Activated CD4-positive, alpha-beta memory T cell treated with anti-CD3 and anti-CD28 coated beads for 36 hours (primary cell): ENCODE measurements at places on chromosomes 4 and X.

- no peak for DNase-seq
These were observed 111.1 kb downstream of the CFAP299 start for GRCh38 chr4:80446664-80447063.

- DNase-seq: no peak
These were observed at the start of gene FGF13 for GRCh38 chrX:138711399-138712347. FGF13 (minus strand) TSS chrX:138711717; CDS start chrX:138711003, 714 bp downstream.

DNA sequence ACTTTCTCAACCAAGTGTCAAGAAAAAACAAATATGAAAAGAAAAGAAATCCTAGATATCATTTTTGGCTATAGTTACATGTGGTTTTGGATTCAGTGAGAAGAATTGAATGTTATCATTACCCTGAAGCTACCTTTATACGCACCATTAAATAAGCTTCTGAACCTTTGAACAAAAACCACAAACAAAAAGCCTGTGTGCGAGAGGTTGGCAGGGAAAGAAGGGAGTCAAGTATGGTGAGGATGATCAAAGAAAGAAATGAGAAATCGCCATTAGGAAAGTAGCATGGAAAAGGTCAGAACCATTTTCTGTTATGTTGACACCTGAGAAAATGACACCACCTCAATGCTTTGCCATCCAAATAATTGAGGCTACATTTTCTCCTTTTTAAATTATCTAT lies 1.2 kb upstream of the SLC7A11 start:
- DNase-seq: no peak

DNA sequence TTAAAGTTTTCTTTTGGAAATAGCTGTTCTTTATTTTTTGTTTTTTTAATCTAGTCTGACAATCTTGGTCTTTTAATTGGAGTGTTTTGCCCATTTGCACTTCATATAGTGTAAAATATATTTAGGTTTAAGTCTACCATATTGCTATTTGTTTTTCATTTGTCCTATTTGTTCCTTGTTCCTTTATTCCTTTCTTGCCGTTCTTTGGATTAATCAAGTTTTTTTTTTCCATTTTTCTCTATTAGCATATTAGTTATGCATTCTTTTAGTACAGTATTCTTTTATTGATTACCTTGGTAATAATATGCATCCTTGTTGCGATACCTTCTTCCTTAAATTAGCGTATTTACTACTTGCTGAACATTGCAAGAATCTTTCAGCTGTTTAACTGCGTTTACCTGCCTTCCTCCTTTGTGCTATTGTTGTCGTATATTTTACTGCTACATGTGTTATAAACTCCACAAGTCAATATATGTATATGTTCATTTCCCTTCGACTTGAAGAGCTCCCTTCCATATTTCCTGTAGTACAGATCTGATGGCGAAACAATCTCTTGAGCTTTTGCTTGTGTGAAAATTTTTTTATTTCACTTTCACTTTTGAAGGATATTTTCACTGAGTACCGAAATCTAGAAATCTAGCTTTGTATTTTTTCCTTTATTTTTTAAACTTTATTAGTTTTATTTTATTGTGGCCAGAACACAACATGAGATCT lies 23.9 kb upstream of the RNF212 start:
- no peak for DNase-seq

DNA sequence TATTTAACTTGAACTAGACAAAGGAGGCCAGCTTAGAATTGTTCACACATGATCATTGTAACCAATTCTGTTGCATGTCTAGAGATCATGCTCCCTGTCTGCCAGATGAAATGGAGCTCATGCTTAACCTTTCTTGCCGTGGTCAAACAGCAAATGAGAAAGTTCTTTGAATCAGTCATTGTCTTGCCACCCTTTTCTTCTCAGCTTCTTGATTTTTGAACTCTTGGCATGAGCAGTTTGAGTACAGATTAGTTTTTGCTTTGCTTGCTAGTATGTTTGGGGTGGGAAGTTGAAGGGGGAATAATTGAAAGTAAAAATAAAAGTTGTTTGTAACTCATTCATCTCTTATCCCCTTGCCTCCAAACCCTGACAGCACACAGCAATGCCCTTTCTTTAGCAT lies 4.7 kb downstream of the MTM1 start:
- no peak for DNase-seq

GRCh38 chrX:2550328-2551020 lies 49.7 kb upstream of the DHRSX start:
- DNase-seq: no peak

GRCh38 chrX:119880552-119881437 lies 9.2 kb downstream of the NDUFA1 start:
- peak; percentile 34 for DNase-seq

- no peak for DNase-seq
These were observed 12.4 kb downstream of the SMIM14 start for GRCh38 chr4:39626261-39626660.

GRCh38 chrX:133980406-133980805 lies 5.0 kb downstream of the GPC3 start:
- DNase-seq: no peak

- DNase-seq: no peak
These were observed 94.5 kb upstream of the GC start for GRCh38 chr4:71878376-71878775.

- no peak for DNase-seq
These were observed 106.2 kb upstream of the MBNL3 start for GRCh38 chrX:132594999-132595398.

DNA sequence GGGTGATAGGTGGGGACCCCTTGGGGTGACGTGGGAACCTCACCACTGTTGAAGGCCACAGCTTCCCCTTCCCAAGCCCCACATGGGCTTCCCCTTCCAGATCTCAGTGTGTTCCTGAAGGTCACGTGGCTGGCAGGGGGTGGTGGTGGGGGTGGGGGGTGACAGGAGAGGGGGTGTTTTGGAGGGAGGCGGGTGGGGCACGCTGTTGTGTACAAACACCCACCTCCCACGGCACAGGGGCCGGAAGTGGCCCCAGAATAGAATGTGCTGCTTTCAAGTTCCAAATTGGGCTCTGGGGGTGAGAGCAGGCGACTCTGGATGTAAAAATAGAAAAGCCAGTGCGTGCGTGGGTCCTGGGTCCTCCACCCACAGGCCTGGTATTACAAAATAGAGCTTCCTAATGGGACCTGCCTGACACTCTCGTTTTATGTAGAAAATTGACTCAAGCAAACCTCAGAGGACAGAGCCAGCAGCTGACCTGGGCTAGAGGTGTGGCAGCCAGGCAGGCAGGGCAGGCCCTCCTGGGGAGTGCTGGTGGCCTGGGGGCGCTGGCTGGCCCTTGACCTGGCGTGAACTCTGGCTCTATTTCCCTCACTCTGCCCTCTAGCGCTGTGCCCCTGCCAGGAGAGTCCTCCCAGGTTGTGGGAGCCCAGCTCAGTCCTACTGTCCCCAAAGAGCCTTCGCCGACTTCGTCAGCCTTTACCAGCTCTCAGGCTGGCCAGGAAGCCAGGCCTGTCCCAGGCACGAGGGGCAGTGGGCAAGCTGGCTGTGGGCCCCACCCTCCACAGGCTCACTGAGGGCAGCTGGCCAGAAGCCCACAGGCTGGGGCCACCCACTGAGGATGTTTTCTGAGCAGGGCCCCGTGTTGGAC lies 5.4 kb upstream of the SH3BP2 start:
- DNase-seq: peak; percentile 72

DNA sequence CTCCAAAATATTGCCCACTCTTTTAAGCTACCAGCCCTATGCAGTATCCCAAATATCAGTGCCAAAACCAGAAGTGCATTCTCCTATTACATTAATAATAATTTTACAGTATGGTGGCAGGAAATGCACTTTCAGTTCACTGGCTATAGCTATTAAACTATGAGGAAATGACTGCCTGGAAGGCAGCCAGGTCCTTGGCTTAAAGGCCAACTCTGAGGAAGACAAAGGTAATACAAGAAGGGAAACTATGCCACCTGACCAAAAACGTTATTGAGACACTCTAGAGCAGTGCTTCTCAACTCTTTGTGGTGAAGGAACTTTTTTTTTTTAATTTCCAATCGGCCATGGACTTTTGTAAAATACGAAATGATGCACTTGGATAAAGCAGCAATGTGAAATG lies 133.6 kb upstream of the VAMP7 start:
- DNase-seq: no peak

DNA sequence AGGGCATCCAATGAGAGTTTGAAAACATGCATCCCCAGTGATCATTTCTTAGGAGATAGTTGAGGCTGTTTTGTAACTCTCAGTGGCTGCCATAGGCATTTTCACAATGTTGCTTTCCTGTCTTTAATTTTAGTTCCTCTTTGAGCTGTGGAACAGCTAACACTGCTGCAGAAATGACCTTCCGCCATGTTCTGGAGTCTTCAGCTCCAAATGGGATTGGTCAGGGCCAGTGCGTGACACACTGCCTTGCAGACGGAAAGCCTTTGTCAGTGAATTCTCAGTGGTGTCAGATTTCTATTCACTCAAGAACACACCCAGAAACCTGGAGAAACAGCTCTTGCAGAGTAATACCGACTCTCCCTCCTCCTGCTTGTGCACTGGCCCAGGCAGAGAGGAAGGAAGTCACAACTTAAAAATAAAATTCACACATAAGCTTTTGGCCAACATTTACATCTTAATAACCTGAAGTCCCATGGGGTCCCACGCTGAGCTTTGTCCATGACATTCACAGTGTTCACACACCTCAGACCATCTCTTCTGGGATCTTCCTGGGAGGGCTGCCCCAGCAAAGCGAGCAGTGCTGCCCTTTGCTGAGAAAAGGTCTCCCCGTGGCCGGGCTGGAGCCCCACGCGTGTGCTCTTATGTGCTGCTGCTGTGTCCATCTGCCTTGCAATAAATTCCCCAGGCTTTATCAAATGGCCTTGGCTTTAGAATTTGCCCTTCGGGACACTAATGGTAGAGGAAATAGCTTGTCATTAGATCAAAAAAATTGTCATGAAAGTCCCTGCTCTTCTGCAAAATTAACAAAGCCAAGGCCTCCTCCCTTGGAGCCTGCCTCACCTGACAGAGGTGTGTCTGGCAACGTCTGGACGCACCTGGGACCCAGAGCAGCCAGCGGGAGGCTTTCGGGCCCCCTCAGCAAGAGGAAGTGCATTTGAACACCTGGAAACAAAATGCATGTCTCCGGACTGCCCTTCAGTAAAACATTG lies 126.8 kb downstream of the IRF2 start:
- DNase-seq: no peak

DNA sequence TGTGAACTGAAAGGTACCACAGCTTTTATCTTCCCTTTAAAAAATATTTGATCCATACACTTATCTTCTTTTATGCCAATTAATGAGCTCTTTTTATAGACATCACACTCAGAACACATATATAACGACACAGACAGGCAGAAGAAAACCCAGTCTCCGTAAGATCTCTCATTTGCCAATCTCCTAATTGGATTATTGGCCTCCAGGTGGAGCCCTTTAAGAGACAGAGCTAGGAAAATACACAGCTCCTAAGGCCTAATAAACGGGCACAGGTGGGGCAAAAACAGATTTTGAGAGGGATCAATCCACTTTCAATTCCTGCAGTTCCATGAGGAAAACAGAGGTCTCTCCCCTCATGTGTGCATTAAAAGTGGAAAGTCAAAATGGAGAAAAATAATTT lies 1495.4 kb downstream of the RPA4 start:
- DNase-seq: no peak

DNA sequence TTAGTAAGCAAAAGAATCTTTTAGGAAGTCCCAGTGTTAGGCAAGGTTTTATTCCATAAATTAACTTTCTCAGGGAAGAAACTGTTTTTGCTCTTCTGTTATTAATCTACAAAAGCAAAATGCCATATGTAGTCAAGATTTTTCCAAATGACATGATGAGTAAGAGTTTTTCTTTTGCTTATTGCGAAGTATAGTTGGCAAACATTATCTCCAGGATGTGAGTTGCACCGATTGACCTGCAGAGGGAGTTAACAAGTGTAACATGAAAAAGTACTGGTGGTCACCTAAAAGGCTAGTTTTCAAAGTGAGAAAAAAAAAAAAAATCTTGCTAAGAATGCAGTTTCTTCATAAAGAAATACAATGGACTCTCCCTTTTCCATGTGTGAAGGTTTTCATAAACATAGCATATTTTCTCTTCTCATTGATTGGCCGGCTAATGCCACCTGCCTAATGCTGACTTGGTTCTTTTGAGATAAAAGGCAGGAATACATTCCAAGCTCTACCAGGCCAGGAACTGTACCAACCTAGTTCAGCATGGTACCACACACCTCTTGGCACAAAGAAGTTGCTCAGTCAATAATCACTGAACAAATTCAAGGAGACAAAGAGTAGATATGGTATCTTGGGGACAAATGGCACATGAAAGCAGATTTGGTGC lies 100.2 kb downstream of the LNX1 start:
- DNase-seq: no peak

DNA sequence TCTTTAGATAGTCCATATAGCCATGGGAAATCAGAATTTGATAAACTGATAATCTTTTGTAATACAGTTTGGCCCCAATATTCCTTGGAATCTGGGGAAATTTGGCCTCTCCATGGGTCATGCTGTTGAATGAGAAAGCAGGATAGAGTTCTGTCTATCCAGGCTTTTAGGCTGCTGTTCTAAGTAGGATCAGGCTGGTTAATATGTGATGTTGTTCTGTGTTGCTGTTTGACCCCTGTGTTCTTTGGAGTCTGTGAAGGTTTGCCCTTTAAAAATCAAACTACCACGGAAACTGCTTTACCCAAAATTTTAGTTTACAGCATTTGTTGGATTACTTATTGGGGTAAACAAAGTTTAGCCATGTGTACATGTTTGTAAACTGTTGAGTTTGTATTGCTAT lies 114.5 kb downstream of the ZNF330 start:
- DNase-seq: no peak
